Stimulated activated CD4-positive, alpha-beta T cell treated with anti-CD3 and anti-CD28 coated beads, Interleukin-15, amount 100 ng/mL, for 1 hour (primary cell): ENCODE measurements at places on chromosomes 1 and 21.

GRCh38 chr1:209890641-209891330 is 47.2 kb upstream of the SYT14 start:
- DNase-seq: no peak

DNA sequence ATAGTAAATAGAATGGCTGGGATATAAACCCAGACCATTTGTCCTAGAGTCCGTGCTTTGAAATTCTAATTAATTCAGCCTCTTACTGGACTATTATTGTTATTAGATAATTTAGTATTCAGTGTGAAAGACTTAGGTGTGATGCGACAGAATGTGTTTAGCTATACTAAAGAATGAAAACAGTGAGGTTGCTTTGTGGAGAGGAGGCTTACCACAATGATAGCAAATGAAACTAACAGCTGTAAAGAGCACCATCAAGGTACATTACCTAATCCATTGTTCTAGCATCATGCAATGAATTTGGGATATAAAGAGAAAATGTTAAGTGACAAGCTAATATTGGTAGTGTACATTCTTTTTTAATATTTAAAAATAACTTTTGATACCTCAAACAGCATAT is 911.1 kb downstream of the KCNT2 start:
- no peak for DNase-seq

DNA sequence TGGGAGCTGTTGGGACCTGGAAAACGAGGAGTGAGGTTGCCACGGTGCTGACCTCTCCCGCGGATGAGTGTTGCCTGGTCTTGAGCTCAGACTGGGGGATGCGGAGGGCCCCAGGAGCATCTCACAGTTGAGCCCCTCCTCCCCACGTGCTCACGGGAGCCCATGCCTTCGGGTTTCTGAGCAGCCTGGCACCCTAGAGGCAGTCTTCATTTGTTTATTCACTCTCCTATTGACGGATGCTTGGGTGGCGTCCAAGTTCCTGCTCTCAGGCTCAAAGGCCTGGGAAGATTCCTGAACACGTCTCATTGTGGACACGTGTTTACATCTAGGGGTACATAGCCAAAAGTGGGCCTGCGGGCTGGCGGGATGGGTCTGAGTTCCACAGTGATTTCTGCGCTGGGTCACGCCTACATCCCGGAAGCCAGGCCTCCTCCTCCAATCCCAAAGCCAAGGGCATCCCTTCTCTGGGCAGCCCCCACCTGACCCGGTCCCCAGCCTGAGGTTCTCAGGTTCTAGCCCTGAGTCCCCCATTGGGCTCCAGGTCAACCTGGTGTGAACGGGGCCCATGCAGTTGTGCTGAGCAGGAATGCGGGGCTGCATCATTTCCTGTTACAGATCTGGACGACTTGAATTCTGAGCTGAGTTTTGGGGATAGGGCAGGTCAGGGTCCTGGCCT is 14.7 kb downstream of the WNT3A start:
- no peak for DNase-seq

- DNase-seq: no peak
Observed at GRCh38 chr1:3271866-3272265, 182.6 kb upstream of the ARHGEF16 start.

GRCh38 chr1:8121261-8122159 is 95.4 kb upstream of the ERRFI1 start:
- no peak for DNase-seq
